ENCODE measurements at places on chromosomes 11 and 22.
A peak's percentile ranks its signal among the peaks of the same experiment; 100 is the strongest.

DNA sequence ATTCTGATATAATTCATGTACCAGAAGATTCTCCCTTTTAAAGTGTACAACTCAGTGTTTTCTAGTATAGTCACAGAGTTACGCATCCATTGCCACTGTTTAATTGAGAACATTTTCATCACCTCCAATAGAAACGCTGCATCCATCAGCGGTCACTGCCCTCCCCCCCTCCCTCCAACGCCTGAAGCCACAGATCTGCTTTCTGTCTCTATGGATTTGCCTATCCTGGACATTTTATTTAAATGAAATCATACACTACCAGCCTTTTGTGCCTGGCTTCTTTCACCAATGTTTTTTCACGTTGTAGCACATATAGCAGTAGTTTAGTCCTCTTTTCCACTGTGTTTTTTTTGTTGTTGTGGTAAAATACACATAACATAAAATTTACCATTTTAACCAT is 22.8 kb downstream of the TCP11L1 start:
- H3K4me3 ChIP-seq = no peak overlapping the region
- H3K36me3 ChIP-seq = peaks cover 20% of the 10 kb centered on the region
- no peak for DNase-seq
- peaks cover 64% of the 10 kb centered on the region for H3K4me1 ChIP-seq
- H3K27ac ChIP-seq = peak overlapping the region; percentile 83

DNA sequence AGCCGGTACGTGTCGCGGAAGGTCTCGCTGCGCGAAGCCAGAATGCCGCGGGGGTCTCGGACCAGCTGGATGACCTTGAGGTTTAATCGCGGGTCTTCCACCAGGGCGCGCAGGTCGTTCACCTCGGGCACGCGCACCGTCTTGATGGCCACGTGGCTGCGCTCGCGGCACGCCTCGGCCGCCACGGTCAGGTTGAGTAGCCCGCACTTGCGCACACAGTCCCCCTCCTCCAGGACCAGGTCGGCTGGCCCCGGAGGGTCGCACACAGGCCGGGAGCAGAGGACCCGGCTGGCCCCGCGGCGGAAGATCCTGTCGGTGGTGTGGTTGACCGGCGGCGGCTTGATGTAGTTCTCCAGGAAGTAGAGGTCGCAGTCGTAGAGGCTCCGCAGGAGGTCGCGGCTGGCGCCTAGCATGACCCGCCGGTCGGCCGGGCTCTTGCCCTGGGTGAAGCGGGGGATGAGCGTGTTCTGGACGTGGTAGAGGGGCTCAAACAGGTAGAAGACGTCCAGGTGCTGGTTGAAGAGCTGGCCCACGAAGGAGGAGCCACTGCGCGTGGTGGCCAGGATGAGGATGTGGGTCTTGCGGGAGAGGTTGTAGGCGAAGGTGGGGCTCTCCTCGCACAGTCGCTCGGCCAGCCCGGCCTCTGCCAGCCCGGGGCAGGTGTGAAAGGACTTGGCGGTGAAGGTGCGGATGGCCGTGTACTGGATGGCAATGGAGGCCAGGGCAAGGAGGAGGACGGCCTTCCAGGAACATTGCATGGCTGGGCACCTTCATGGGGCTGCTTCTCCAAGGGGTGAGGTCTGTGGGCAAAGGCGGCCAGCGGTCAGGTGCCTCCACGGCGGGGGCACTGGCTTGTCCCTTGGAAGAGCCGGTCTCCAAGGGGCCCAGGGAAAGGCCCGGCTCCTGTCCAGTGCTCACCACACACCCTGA is 15.0 kb downstream of the CHST1 start:
- H3K27me3 ChIP-seq = peaks cover 9% of the 10 kb centered on the region
- DNase-seq = no peak
- H3K36me3 ChIP-seq = no peaks in the 10 kb centered on the region
- no peak overlapping the region for H3K4me3 ChIP-seq

- H3K36me3 ChIP-seq = no peaks in the 10 kb centered on the region
- H3K27ac ChIP-seq = no peak overlapping the region
- DNase-seq = no peak
- peaks cover 16% of the 10 kb centered on the region for H3K27me3 ChIP-seq
- H3K4me3 ChIP-seq = no peak overlapping the region
Observed at GRCh38 chr22:46748908-46749675, 11.0 kb upstream of the CERK start.

GRCh38 chr11:74102321-74102720 is 68.5 kb downstream of the C2CD3 start:
- no peak overlapping the region for H3K27ac ChIP-seq
- peaks cover 7% of the 10 kb centered on the region for H3K36me3 ChIP-seq
- no peak overlapping the region for H3K4me3 ChIP-seq
- no peak for DNase-seq
- no peaks in the 10 kb centered on the region for H3K4me1 ChIP-seq
- no peaks in the 10 kb centered on the region for H3K27me3 ChIP-seq

DNA sequence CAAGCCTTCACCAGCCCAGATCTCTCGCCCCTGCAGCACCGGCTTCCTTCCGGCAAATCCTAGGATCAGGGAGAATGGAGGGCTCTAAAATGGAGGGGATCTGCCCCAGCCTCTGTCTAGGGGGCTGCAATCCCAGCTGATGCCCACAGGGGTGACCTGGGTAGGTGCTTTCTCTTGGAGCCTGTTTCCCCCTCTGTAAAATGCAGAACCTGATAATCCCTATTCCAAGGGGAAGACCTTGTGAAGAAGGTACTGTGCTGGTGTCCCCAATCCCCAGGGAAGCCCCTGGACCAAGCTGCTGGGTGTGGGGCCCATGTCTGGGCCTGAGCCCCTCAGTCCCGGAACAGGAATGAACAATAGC is 2.8 kb downstream of the EMID1 start:
- no peaks in the 10 kb centered on the region for H3K36me3 ChIP-seq
- DNase-seq = no peak
- no peak overlapping the region for H3K27ac ChIP-seq
- no peaks in the 10 kb centered on the region for H3K4me1 ChIP-seq
- H3K4me3 ChIP-seq = no peak overlapping the region
- H3K27me3 ChIP-seq = peaks cover 51% of the 10 kb centered on the region

DNA sequence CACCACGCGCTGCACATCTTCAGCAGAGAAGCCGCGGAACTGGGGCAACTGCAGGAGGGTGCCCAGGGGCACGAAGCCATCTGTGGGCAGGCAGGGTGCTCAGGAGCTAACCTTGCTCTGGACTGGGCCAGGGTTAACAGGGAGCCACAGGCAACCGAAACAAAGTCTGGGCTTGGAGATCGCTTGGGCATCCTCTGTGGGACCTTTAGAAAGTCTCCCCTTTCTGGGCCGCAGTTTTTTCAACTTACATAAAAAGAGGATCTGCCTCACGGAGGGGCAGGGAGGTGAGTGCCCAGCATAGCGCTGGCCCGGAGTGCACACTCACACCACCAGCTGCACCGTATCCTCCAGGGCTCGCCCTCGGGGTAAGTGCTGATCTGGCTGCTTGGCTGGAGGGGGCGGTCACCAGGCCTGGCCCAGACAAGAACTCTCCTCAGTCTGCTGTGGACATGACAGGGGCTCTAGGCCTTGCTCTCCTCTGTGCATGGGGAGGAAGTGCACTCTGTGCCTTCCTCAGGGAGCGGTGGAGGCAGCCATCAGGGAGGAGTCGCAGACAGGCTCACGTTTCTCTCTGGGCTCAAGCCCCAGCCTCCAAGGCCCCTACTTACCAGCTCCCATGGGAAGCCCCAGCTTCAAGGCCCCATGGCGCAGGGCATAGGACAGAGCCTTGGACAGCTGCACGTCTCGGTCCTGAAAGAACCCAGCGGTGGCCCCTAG is 937 bp downstream of the TRPT1 start:
- H3K4me1 ChIP-seq = peaks cover 35% of the 10 kb centered on the region
- peak overlapping the region; percentile 88 for H3K4me3 ChIP-seq
- H3K27me3 ChIP-seq = no peaks in the 10 kb centered on the region
- DNase-seq = no peak

- H3K4me3 ChIP-seq = no peak overlapping the region
- no peak for DNase-seq
- no peaks in the 10 kb centered on the region for H3K36me3 ChIP-seq
- no peaks in the 10 kb centered on the region for H3K4me1 ChIP-seq
Observed at GRCh38 chr11:13862845-13863392, 99.6 kb upstream of the SPON1 start.

DNA sequence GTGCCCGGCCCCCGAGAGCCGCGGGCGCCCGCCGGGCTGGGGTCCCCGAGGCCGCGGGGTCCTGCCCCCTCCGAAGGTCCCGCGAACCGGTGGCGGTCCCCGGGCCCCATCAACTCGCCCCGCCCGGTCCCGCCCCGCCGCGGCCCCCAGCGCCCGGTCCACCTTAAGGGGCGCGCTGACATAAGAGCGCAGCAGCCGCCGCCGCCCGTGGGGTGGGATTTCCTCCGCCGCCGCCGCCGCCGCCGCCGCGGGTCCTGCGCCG is at the start of gene ZDHHC8:
TSS of gene ZDHHC8 (plus strand) at position 208 of the 262 bp plus-strand sequence. CDS start 144 bp downstream, outside the sequence.
- H3K27ac ChIP-seq = peak within 1 kb of the TSS; percentile 6
- peaks cover 13% of the 10 kb centered on the region for H3K4me1 ChIP-seq
- H3K27me3 ChIP-seq = no peaks in the 10 kb centered on the region
- no peak for DNase-seq

DNA sequence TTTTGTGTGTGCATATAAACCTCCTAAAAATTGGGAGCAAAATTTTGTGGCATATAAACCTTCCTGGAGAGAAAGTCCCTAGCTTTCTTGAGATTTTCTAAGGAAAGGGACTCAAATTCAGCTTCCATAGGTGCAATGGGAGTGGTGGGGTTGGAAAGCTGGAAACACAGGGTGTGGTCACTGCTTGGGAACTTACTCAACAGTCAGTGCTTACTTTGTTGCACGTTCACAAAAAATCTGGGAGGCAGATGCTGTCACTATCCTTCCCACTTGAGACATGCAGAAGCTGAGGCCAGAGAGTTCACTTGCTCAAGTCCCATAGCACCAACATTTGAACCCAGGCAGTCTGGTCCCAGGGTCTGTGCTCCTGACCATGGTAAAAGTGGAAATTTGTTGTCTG is 3.9 kb upstream of the CATSPERZ start:
- DNase-seq = no peak
- H3K4me1 ChIP-seq = peaks cover 21% of the 10 kb centered on the region
- peaks cover 68% of the 10 kb centered on the region for H3K27me3 ChIP-seq
- no peaks in the 10 kb centered on the region for H3K36me3 ChIP-seq
- no peak overlapping the region for H3K27ac ChIP-seq

DNA sequence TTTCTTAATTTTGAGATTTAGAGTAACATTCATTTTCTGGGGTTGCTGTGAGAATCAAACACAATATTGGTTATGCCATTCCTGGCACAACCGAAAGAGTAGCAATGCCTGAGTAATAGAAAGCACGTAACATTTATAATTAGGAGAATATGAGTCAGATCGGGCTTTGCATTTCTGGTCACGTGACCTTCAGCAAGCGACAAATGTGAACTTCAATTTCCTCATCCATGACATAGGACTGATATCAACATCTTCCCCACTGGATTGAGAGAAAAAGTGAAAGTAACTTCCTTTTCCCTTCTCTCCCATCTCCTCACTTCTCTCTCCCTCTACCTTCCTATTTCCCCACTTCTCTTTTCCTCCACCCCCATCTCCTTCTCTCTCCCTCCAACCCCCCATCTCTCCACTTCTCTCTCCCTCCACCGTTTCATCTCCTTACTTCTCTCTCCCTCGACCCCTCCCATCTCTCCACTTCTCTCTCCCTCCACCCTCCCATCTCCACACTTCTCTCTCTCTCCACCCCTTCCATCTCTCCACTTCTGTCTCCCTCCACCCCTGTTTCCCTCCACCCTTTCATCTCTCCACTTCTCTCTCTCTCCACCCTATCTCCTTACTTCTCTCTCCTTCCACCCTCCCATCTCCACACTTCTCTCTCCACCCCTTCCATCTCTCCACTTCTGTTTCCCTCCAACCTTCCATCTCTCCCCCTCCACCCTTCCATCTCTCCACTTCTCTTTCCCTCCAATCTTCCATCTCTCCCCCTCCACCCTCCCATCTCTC is 33.5 kb upstream of the CAT start:
- peak overlapping the region; percentile 18 for H3K4me3 ChIP-seq
- no peaks in the 10 kb centered on the region for H3K36me3 ChIP-seq
- no peak for DNase-seq
- H3K4me1 ChIP-seq = peaks cover 16% of the 10 kb centered on the region

- H3K27me3 ChIP-seq = no peaks in the 10 kb centered on the region
- no peaks in the 10 kb centered on the region for H3K36me3 ChIP-seq
- no peak for DNase-seq
Observed at GRCh38 chr11:46039990-46040389, 81.3 kb downstream of the PHF21A start.

DNA sequence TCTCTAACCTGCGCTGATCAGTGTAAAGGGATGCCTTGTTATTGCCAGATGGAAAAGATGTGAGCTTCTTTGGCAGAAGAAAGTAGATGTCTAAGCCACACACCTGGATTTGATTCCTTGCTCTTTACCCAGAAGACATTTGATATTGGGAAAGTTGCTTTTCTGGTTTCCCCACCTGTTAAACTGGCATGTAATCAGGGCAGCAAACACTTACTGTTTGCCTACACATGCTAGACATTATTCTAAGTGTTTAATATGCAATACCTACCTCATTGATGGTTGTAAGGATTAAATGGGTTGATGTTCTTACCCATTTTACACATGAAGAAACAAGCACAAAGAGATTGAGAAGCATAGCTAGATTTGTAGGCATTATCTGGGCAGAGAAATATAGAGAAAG is 16.6 kb downstream of the ASRGL1 start:
- no peak for DNase-seq
- no peaks in the 10 kb centered on the region for H3K27me3 ChIP-seq
- no peaks in the 10 kb centered on the region for H3K36me3 ChIP-seq
- H3K27ac ChIP-seq = no peak overlapping the region
- H3K4me1 ChIP-seq = no peaks in the 10 kb centered on the region

DNA sequence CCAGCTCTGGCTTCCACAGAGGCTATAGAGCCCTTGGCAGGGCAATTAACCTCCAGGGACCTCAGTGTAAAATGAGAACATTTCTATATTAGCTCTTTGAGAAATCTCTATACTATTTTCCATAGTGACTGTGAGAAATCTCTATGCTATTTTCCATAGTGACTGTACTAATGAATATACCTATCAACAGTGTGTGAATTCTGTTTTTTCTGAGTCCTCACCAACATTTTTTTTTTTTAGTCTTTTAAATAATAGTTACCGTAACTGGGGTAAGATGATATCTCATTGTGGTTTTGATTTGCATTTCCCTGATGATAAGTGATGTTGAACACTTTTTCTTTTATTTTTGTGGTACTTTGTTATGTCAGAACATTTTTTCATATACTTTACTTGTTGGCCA is 7.0 kb upstream of the MTNR1B start:
- no peaks in the 10 kb centered on the region for H3K36me3 ChIP-seq
- H3K4me3 ChIP-seq = no peak overlapping the region
- no peaks in the 10 kb centered on the region for H3K4me1 ChIP-seq
- no peaks in the 10 kb centered on the region for H3K27me3 ChIP-seq
- no peak overlapping the region for H3K27ac ChIP-seq

GRCh38 chr11:59756558-59756840 is 1.3 kb downstream of the STX3 start:
- H3K27ac ChIP-seq = peak overlapping the region; percentile 95
- H3K4me1 ChIP-seq = peaks cover 21% of the 10 kb centered on the region
- H3K27me3 ChIP-seq = no peaks in the 10 kb centered on the region
- H3K36me3 ChIP-seq = peaks cover 9% of the 10 kb centered on the region
- H3K4me3 ChIP-seq = peak overlapping the region; percentile 96
- DNase-seq = no peak

All from keratinocyte (primary cell).